Activated T-cell treated with anti-CD3 and anti-CD28 coated beads, Interleukin-2, amount 50 U/mL, for 72 hours (primary cell): ENCODE measurements at places on chromosomes 6 and 20.

- DNase-seq, result no peak
Measured at GRCh38 chr20:47392015-47392720, 35.7 kb upstream of the ZMYND8 start.

DNA sequence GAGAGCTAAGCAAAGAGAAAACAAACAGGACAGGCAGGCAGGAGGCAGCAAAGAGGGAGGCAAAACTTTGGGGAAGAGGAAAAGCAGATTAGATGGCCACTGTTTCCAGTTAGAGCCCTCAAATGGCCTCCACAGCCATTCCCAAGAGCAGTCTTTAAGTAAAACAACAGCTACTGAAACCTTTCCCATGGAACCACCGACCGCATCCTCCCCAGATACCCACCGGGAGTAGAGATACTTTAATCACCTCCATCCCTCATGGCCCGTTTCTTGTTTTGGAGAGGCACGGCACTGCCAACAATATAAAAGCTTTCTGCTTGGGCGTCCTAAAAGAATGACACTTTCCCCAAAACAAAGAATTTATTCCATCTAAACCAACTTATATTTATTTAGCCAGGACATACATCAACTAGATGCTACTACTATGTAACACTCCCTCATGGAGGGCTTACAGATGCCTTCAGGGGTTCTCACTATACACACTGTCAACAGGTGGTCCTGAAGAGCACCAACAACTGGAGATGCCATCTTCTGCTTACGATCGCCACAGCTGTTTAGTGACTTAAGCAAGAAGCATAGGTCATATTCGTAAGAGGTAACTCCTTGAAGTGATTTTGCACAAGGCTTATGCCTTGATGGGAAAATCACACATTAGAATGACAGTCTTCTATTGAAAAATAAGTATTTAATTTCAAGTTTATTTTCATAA, 43.4 kb downstream of the CNKSR3 start:
- DNase-seq, result no peak

DNA sequence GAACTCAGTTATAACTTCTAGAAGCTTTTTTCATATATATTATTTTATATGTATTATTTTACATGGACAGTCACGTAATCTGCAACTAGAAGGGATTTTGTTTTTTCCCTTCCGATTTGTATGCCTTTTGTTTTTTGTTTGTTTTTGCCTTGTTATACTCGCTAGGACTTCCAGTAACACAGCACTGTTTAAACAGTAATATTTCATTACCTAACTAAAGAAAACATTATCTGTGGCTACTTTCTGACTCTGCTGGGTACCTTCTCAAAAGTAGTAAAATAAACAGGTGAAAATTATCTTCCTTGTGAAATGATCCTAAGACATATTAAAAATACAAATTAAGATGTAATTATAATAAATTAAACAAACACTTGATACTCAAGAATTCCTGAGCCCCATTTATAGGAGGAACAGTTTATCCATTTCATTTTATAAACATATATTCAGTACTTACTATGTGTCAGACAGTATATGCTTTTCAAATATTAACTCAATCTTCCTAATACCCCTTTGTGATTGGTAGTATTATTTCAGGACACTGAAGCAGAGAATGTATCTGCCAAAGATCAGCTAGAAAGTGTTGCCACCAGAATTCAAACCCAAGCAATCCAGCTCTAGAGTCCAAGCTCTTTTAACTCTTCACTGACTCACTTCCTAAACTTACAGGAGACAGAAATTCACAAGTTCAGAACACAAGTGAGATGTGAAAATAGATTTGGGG, 65.3 kb downstream of the MAP3K5 start:
- DNase-seq, result no peak

DNA sequence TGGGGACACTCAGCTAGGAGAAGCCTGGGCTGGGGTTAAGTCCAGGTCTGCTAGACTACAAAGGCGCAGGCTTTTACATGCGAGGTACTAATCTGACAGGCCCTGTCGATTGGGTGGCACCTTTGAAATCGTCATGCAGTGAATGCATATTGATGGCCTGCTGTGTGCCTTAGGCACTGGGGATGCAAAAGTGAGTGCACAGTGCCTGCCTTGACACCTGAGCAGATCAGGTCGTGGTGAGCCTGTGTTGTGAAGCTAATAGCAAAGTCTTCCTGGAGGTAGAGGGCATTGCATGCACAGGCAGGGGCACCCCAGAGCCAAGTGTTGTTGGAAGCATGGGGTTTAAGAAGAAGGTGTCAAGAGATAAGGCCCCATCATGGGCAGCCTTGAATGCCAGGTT, 16.9 kb downstream of the LRRC1 start:
- no peak for DNase-seq

GRCh38 chr6:13103169-13103568, 225.2 kb downstream of the TBC1D7 start:
- DNase-seq, result no peak

DNA sequence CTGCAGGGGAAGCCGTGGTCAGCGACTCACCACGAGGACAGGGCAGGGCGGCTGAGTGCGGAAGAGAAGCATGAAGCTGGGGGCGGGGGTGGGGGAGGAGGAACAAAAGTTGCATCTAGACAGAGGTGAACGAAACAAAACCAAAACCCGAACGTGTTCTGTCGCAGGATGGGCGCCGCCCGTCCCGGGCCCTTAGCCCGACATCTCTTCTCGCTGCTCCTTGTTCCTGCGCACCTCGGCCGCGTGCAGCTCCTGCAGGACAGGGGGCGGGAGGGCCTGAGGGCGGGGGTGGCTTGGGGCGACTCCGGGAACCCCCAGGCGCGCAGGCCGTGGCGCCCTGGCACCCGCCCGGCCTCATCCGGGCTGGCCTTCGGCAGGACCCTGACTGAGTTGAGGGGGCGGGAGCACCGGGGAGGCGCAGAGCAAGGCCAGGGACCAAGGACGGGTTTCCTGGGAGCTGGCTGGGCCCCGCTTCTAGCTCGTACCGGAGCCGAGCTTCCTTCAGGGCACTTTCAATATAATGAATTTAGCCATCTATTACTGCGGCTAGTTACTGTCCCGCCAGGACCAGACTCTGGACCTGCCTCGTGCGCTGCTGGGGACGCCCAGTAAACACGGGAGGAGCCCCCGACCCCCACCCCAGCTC, 12.0 kb downstream of the STMN3 start:
- DNase-seq, result peak; percentile 57

GRCh38 chr6:34370361-34370760, 22.1 kb downstream of the NUDT3 start:
- no peak for DNase-seq

DNA sequence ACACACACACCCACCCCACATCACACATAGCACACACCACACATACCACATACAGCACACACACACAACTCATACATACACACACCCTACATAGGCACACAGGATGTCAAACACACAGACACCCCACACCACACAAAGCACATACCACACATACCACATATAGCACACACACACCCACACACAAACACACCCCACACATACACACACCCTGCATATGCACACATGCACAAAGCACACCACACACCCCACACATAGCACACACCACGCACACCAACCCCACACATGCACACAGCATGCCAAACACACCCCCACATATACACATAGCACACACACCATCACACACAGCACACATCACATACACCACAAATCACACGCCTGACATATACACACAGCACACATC, 79.1 kb downstream of the RAMACL start:
- no peak for DNase-seq

GRCh38 chr20:52193133-52193532, 1.6 kb upstream of the ZFP64 start:
- DNase-seq, result no peak

- no peak for DNase-seq
Measured at GRCh38 chr6:163260111-163260895, 154.2 kb upstream of the QKI start.

DNA sequence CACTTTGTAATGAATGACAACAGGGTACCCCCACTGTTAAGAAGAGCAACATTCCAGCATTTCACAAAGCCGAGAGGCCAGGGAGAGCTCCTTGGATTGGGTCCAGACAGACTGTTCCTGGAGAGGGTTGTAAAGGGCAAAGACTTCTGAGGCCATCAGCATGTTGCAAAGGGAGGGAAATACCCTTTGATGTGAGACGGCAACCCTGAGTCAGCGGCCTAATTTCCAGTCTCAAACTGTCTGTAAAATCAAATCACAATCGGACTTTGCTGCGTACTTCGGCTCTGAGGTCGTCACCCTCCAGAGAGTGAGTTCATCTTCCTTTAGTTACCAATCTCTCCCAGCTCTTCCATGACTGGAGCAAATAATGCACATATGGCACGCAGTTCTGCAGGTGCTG, 101.0 kb upstream of the DTNBP1 start:
- DNase-seq, result no peak

GRCh38 chr6:156953479-156954146, 176.4 kb downstream of the ARID1B start:
- DNase-seq, result peak; percentile 22

DNA sequence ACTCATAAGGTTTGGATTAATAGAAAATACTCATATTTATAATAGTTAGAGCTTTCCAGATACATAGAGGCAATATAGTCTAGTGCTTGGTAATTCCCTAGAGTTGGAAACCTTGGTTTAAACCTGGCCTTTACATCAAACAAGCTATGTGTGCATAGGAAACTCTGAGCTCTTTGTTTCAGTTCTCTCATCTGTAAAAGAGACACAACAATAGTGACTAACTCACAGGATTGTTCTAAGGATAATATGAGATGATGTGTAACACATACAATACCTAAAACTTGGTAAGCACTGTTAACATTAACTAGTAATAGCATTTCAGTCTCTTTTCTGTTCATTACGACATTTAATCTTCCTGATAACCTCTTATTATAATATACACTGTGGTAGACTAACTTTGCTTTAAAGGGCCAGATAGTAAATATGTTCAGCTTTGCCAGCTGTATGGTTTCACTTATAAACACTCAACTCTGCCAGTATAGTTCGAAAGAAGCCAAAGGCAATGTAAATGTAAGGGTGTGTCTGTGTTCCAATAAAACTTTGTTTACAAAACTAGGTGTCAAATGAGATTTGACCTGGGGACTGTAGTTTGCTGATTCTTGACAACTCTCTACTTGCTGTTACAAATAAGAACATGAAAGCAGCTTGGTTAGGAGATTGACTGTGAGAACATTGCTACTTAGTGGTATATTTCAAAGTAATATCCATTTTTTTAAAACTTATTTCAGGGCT, 370.6 kb upstream of the FLRT3 start:
- no peak for DNase-seq

DNA sequence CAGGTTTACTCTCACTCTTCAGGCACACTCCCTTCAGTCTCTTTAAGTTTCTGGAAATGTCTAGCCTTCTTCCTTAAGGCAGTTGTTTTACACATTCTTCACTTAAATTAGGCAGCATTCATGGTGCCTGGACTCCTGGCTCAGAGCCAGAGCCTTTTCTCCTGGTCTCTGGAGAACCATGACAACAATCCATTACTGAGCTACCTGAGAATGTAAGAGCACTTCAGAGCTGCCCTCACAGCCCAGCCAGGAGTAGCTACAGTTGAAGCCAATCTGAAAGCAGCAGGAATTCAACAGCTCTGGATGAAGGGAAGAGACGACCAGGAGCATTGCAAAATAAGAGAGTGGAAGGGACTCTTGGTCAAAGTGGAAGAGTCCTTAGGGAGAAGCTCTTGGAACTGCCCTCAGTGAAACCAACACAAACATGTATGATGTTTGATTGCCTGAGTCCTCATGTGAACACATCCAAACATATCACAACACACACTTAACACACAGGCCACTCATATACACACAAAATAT, 416.8 kb upstream of the SPTLC3 start:
- no peak for DNase-seq

- DNase-seq, result no peak
Measured at GRCh38 chr6:137780447-137781034, 86.5 kb upstream of the TNFAIP3 start.

GRCh38 chr20:38536310-38536709, 44.7 kb upstream of the ADIG start:
- DNase-seq, result no peak

DNA sequence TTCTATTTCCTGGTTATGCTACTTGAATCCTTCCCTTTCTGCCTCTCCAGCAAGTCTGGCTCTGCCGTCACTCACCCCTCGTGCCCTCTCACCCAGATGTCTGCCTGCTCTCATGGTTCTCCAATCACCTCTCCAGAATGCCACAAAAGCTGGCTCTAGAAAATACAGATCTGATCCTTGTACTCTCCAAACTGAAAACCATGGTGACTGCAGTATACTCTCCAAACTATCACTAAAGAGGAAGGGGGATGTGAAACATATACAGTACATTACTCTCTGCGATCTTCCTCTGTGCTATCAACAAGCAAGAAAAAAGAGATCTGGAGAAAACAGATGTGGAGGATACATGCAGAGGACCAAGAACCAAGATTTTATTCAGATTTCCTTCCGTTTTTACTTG, 91.1 kb downstream of the ATXN1 start:
- DNase-seq, result no peak

DNA sequence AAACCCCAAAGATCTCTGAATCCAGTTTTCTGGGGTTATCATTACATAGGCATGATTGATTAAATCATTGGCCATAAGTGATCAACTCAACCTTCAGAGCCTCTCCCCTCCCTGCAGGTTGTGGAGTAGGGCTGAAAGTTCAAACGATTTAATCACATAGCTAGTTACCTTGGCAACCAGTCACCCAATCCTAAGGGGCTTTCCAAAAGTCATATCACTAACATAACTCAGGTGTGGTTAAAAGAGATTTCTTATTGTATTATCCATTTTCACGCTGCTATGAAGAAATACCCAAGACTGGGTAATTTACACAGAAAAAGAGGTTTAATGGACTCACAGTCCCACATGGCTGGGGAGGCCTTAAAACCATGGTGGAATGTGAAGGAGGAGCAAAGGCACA, 935.1 kb upstream of the SLC35B3 start:
- DNase-seq, result no peak

GRCh38 chr6:153960281-153960680, 78.8 kb upstream of the OPRM1 start:
- no peak for DNase-seq

GRCh38 chr6:97150932-97151331, 132.1 kb downstream of the MMS22L start:
- no peak for DNase-seq

- no peak for DNase-seq
Measured at GRCh38 chr6:56518995-56519767, 123.5 kb downstream of the DST start.

- DNase-seq, result no peak
Measured at GRCh38 chr6:116397914-116398313, 27.2 kb downstream of the DSE start.

GRCh38 chr6:129748212-129748900, 38.4 kb upstream of the ARHGAP18 start:
- DNase-seq, result peak; percentile 74

DNA sequence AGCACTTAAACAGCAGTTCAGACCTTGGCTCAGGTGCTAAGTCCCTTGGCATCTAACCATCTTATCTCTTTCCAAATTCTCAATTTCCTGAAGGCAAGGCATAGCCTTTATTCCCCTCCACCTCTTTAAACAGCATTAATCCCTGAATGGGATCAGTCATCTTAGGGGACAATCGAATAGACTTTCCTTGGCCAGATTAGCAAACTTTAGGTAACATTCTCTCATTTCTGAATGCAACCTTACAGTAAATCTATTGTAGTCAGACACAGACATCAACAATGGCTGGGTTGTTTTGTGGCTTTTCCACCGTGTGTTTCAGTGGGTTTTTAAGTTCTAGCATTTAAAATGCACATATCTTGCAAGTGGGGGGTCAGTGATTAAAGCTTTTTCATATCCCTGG, 56.8 kb downstream of the ATP9A start:
- DNase-seq, result no peak
